ENCODE measurements at places on chromosomes 2 and 18.

DNA sequence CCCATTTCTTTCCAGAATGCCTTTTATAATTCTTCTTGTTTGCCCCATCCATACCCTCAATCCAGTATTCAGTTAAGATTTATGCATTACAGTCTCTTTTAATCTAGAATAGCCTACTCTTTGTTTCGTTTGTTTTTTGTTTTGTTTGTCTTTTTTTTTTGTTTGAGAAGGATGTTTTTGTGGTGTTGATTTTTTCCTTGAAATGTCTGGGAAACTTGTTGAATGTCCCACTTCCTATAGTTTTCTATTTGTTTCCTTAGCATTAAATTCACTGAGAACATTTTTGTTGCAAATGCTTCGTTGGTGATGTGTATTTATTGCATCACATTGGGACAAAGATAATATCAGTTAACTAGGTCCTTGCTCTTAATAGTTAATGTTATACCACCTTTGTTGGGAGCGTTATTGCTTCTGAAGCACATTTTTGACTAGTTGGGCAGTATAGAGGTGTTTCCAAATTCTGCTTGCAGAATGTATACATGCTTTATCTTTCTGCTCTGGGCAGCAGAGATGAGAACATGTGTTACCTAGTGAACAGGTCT, 28.9 kb downstream of the ZNF638 start:
- DNase-seq: no peak

DNA sequence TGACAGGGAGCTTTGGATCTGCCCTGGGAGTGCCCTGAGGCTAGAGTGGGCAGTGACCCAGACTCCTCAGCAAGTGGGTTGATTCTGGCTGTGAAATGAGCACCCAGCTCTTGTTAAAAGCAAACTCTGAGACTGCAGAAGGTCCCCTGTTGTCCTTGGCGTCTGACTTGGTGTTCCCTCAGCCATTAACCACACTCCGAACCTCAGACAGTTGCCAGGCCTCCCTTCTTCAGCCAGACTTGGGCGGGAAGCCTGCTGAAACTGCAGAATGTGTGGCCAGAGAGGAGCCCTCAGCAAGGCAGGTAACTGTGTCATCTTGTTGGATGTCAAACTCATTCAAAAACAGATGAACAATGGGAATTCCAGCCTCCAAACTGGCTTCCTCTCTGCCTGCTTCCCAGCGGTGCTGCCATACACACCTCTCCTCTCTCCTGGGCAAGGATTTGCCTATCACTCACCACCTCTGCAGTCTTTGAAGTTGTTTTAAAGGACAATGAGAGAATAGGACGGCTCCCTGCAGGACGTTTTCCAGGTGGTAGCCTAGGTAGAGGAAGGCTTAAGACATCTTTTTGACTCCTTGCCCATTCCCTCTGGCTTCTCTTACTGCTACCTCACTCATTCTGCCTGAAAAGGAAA, 38.9 kb upstream of the B3GNT2 start:
- DNase-seq: no peak

DNA sequence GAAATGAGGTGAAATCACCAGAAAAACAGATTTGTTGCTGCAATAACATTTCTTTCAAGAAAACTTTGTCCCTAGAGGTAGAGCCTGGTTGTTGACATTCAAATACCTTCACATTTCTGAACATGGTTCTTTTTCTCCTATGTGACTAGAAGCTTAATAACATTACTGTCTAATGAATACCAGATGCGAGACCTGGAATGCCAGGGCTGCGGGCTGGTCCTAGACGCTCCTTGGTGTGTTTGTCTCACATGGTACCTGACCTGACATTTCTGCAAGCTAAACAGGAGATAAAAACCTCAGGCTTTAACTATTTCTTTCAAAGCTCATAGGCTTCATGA, 38.5 kb downstream of the ACKR3 start:
- DNase-seq: no peak

DNA sequence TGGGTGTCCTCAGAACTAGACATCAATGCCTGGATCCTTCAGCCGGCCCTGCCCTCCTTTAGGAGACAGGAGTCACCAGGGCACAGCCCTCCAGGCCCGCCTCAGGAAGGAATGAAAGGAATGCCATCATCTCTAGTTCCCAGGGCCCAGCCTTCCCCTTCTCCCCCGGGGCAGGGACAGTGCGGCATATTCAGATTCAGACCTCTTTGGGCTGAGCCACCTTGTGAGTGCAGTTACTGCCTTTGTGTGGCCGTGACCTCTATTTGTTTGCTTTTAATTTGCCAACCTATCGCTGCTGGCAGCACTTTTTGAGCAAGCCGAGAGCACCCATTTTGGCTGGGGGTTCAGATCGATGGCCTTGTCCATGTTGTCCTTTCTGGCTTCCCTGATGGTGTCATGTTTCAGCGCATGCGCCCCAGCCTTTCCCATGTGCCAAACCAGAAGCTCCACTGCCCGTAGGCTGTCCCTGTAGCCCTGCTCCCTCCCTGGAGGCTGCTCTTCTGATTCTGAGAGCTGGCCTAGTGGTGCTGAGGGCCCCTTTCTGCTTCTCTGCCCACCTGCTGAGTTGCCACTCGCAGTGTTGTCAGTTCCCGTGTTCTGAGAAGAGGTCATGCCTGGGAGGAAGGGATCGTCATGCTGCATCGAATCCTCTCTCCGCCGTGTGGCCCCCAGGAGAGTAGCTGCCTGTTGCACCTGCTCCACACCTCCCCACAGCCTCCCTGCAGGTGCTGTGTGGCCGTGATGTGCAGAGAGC, 10.9 kb downstream of the ANKRD23 start:
- DNase-seq: no peak

DNA sequence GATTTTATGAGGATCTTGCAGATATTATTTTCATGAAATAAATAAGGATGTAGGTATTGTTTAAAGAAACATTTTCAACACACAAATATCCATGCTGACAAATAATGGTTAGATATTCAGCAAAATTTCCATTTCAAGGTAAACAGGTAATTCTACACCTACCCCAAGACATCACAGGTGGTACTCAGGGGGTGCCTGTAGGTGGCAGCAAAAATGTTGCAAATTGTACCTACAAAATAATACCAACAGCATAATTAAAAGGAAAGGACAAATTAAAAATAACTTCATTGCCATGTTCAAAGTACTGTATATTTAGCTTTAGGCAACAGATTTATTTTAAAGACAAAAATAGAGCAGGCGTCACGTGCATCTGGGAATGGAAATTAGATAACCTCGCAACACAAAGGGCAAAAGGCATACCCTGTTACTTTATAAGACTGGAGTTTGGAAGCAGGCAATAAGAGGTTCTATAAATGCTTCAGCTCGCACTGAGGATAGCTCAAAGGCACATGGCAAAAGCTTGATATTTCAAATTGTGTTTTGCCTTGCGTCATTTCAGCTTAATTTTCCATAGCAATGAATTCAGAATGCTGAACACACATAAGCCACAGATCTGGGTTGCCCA, 630.5 kb downstream of the TDRD15 start:
- no peak for DNase-seq

GRCh38 chr2:33134086-33134771, 187.5 kb downstream of the LTBP1 start:
- peak; percentile 70 for DNase-seq

DNA sequence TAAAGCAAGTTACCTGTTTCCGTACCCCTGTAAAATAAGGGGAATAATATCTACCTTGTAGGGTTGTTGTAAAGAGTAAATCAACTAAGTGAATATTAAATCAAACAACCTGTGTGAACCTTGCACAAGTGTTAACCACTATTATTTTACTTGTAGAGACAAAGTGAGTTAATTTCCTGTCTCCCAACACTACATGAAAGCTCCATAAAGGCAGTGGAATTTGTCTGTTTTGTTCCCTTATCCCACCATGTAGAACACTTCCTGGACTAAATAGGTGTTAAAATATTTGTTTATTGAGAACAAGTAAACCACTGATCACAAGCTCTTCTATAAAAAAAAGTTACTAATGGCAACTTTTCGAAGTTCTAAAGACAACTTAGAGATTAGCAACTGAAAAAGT, 3.3 kb downstream of the ARL5A start:
- DNase-seq: no peak

GRCh38 chr2:70685771-70686171, 82.2 kb downstream of the ADD2 start:
- DNase-seq: peak; percentile 38

DNA sequence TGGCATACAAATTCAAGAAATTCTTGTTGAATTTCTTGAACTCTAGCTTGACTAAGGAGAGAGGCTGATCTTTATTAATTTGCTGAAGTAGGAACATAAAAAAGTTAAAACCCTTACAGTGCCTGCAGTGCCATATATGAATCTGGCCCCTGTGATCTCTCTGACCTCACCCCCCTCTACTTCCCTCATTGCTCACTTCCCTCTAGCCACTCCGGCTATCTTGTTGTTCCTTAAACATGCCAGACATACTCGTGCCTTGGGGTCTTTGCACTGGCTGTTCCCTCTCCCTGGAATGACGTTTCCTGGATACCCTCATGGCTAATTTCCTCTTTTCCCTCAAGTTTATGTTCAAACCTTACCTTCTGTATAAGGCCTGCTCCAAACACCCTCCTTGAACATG, 246.3 kb upstream of the SIX2 start:
- DNase-seq: no peak

GRCh38 chr2:204842661-204843485, 297.6 kb downstream of the PARD3B start:
- no peak for DNase-seq

DNA sequence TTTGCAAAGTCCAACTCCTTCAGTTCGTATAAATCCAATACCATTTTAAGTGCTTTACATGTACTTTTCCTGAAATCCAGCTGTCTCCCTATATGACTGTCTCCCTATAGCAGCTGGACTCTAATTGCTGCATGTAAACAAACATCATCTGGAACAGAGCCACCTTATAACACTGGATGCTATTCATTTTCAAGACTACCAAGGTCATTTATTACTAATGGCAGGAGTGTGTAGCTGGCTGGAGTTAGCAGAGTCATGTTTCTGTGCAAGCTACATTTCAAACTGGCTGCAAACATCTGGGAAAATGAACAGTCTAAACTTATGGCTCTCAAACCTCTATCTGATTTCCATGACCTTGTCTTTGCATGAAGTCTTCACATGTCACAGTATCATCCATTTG, 575.2 kb downstream of the PIK3C3 start:
- no peak for DNase-seq

DNA sequence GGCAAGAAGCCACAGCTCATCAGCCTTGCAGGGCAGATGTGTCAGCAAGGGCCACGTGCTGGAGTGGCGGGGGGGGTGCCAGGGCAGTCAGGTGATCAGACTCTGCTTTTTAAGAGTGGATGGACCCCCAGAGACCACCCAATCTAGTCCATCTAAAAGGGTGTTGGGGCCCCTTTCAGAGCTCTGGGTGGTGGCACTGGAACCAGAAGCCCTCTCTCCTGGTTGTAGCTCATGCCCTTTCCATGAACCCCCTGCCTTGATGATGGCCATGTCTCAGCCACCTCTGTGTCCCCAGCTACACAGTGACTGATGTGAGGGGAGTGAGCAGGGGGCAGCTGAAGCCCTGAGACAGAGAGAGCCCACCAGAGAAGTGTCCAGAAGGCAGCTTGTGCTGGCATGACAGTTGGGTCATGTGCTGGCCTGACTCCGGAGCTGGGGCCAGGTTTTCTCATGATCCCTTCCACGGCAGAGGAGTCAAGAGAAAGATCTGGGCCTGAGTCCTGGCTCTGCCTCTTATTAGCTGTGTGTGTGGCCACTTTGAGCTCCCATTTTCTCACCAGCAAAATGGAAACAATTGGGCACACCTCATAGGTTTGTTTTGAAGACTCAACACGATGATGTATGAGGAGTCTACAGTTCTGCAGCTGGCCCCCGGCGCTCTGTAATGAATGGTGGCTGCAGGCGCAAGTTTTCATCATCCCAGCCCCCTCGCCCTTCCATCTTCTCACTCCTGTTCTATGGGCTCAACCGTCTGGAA, 195.7 kb downstream of the ZFP36L2 start:
- DNase-seq: no peak

DNA sequence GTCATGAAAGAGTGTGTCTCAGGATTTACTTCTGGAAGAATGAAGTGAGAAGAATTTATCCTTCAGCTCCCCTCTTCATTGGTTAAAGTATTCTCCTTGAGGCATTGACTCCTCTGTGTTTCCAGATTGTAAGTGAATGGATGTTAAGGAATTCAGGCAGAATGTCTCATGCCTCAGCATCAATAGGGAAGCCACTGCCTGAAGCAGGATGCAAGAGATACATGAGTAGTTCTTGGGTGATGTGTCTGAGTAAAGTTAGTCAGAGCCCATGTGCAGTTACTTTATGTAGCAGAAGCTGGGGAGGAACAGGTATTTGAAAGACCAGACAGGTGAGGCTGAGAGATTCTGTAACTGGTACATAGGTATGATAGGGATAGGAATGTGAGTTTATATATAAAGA, 34.0 kb upstream of the TMEFF2 start:
- DNase-seq: no peak
